Stimulated activated CD4-positive, alpha-beta T cell treated with anti-CD3 and anti-CD28 coated beads, Interleukin-2, amount 100 ng/mL, for 48 hours (primary cell): ENCODE measurements at places on chromosomes 16 and 17.
A peak's percentile ranks its signal among the peaks of the same experiment; 100 is the strongest.

DNA sequence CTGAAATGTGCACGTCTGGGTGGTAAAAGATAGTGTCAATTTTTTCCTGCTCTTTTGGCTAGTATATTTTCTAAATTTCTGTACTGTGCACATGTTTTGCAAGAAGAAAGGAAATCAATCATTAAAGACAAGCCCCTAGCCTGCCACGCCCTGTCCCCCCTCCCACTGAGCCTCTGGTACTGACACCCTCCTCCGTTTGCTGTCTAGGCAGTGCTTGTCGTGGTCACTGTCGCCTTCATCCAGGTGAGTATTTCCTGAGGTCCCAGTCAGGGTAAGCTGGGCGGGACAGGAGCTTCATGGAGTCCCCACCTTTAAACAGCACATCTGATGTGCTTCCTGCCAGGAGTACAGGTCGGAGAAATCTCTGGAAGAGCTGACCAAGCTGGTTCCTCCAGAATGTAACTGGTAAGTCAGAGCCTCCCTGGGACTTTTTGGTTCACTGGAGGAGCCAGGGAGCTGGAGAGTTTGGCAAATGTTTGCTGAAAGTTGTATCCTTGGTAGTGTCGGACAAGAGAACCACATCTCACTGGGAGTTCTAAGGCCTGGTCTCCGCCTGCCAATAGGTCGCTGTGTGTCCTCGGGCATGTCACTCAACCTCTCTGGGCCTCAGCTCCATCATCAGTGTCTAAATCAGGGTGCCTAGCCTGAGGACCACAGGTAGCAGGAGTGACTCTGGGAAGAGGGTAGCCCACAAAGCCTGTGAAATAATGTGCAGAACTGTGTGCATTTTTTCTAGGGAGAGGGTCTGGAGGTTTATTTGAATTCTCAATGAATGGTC lies 42.2 kb downstream of the ATP2C2 start:
- no peak for DNase-seq

DNA sequence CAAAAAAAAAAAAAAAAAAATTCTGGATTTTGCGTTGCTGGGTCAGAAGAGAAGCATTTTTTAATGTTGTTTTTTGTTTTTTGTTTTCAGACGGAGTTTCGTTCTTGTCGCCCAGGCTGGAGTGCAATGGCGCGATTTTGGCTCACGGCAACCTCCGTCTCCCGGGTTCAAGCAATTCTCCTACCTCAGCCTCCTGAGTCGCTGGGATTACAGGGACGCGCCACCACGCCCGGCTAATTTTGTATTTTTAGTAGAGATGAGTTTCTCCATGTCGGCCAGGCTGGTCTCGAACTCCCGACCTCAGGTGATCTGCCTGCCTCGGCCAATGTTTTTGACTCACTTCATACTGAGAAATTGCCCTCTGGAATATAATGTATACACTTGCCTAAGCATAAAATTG lies 11.0 kb upstream of the PAFAH1B1 start:
- no peak for DNase-seq

- no peak for DNase-seq
Measured at GRCh38 chr16:10078541-10078949, 103.7 kb downstream of the GRIN2A start.

DNA sequence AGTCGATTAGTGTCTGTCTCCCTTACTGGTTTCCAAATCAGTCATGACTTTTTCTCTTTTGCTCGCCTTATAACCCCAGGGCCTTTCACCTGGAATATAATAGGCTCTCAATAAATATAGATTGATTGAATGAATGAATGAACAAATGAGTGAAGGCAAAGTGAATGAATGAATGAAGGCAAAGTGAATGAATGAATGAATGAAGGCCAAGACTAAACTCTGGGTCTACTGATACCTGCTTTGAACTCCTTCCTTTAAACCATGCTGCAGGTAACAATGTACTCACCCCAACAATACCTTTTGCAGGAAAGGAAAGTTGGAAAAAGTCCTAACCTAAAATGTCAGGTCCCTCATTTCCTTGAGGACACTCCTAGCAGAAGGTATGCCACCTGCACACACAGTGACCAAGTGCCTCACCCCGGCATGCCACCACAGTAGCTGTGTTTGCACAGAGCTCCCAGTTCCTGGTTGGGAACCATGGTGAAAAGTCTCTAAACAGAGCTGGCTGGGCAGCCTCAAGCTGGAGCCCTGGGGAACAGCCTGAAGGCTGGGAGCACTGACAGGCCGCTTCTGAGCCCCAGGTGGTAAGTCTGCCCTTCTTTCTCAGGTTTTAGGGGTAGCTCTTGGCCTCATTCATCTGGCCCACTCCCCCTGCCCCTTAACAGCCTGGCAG lies 42.7 kb upstream of the ANKFN1 start:
- DNase-seq, result no peak

- DNase-seq, result no peak
Measured at GRCh38 chr17:75571197-75571884, 16.3 kb upstream of the MYO15B start.

DNA sequence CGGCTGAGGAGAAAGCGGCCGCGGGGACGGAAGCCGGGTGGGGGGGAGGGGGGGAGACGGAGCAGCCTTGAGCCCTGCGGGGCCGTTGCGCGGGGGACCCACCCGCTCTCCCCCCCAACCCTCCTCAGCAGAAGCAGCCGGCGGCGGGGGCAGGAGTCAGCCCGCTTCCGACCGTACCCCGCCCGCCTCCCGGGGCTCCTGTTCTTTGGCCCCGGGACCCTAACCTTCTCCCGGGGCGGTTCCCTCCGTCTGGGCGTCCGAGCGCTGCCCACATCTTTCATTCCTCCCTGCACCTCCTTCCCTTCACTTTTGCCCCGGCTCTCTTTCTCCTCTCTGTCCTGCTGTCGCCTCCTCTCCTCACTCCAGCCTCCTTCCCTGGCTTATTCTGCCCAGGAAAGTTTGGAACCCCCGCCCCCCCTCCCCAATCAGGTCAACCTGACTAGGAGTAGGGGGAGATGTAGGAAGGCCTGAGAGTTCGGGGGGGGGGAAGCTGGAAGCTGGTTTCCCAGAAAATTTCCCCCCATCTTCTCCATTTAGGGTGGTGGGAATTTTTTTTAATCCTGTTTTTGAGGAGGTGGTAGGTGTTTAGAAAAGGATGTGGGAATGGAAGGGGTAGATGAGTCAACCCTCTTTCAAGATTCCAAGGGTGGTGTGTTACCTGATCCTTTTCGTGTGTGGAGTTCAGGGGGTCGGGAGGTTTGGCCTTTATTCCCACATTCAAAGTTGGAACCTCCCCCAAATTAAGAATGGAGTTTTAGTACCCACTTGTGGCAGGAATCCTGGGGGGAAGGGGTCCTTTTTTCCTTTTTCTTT lies 427 bp upstream of the NLK start:
- DNase-seq, result no peak

- no peak for DNase-seq
Measured at GRCh38 chr16:9139965-9140364, 48.5 kb downstream of the HAPSTR1 start.

GRCh38 chr16:64450177-64450576 lies 671.7 kb downstream of the CDH11 start:
- DNase-seq, result no peak

DNA sequence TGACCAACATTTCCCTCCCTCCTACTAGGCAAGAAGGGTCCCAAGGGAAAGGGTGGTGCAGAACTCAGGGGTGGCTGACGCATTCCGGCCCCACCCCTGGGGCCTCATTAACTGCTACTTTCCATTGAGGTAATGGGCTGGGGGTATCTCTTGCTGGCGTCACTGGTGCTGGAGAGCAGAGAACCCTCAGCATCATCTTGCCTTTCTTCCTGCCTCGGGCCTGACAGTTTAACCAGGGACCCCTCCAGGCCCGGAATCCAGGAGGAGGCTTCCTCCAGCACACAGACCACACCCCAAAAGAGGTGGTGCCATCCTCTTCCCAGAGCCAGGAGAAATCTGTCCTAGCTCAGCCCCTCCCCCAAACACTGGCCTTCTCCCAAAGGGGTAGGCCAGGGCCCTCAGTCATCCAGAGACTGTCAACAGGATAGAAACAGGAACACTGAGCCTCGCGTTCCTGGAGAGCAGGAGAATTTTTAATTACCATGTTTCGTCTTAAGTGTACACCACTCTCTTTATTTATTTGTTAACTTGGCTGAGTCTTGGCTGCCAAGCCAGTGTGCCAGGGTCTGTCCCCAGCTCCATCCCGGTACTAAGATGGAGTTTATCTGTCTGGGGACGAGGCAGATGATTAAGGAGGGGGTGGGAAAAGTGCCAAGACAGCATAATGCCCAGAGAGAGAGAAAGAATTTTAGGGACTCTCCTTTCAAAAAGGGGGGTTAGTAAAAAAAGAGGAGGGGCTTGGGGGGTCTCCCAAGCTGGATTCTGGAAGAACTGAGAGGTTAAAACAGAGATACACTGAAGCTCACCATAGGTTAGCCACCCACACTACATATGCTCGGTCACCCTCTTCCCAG lies 5.1 kb downstream of the ETV4 start:
- DNase-seq, result no peak

GRCh38 chr17:41959336-41960095 lies 7.1 kb upstream of the CNP start:
- no peak for DNase-seq

- no peak for DNase-seq
Measured at GRCh38 chr16:66486773-66487579, 59.9 kb downstream of the BEAN1 start.

DNA sequence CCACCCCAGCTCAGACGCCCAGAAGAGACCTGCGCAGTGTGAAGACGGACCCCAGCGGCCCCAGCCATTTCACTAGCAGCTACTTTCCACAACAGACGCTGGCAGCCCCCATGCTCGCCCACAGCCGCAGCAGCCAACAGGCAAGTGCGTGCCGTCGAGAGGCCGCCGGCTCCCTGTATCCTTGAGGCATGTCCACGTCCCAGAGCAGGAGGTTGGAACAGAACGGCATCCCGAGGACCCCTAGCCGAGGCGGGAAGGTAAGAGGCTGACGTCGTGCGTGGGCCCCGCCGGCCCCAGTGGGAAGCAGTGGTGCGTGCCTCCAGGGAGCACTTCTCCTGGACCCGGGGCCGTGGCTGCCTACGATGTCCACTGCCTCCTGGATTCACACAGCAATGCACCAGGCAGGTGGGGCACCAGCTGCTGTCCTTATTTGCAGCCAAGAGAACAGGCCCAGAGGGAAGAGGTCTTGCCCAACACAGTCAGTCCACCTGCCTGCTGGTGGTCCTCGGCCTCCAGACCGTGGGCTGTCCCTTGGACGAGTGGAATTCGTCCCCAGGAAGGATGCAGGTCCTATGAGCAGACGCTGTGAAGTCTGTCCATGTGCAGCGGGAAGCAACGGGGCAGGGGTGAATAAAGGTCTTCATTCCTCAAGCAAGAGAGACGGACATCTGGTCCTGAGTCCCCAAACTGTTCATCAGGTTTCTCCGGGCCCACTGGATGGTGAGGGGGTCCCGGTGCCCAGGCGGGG lies 38.5 kb downstream of the SLC7A5 start:
- DNase-seq, result no peak

- DNase-seq, result peak; percentile 24
Measured at GRCh38 chr17:32487473-32488176, 832 bp downstream of the CDK5R1 start.

GRCh38 chr17:3527896-3528295 lies 29.7 kb downstream of the TRPV3 start:
- no peak for DNase-seq

GRCh38 chr16:9820476-9821246 lies 361.6 kb downstream of the GRIN2A start:
- no peak for DNase-seq
